ENCODE measurements at places on chromosomes 3 and 15.
A peak's percentile ranks its signal among the peaks of the same experiment; 100 is the strongest.

- peak; percentile 71 for DNase-seq
These were observed 284.1 kb upstream of the NR2E3 start for GRCh38 chr15:71526060-71526820.

GRCh38 chr3:11221818-11222415, 50.3 kb upstream of the ATG7 start:
- no peak for DNase-seq

DNA sequence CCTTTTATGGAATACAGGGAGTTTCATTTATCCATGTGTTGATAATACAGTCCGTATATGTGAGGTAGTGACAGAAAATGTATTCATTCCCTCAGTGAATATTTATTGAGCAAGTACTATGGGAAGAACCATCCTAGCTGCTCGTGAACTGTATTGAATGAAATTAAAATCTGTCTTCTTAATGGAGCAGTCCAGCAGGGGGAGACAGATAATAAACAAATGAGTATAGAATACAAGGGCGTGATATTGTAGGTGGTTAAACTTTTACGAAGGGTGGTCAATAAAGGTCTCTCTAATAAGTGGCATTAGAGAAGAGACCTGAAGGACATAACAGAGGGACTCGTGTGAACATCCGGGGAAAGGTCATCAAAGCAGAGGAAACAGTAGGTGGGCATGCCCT, 62.7 kb upstream of the OSTN start:
- DNase-seq, result peak; percentile 15

DNA sequence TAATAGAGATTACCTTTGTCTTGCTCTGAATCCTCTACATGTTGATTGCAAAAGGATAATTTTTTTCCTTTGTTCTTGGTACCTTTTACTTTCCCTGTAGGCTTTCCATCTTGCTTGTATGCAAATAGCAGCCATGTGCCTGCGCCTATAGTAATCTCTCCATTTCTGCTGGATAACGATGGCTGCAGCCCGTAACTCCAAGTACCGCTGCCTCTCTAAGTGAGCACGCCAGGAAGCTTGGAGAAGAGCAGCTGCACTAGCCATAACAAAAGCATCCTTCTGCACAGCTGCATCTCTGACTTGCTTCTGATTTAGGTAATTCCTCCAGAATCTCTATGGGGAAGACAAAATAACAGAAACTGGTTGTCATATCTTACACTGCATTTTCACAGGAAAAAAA, 89.3 kb downstream of the NR2E3 start:
- no peak for DNase-seq

- DNase-seq, result no peak
These were observed 609.7 kb downstream of the VGLL3 start for GRCh38 chr3:86381247-86381646.
